ENCODE measurements at places on chromosomes 4 and X.
A peak's percentile ranks its signal among the peaks of the same experiment; 100 is the strongest.

GRCh38 chr4:1714303-1715001, 2.3 kb upstream of the SLBP start:
- peaks cover 21% of the 10 kb centered on the region for H3K36me3 ChIP-seq
- no peaks in the 10 kb centered on the region for H3K27me3 ChIP-seq
- no peak overlapping the region for H3K4me3 ChIP-seq
- no peak for DNase-seq
- H3K27ac ChIP-seq, result peak overlapping the region; percentile 99

DNA sequence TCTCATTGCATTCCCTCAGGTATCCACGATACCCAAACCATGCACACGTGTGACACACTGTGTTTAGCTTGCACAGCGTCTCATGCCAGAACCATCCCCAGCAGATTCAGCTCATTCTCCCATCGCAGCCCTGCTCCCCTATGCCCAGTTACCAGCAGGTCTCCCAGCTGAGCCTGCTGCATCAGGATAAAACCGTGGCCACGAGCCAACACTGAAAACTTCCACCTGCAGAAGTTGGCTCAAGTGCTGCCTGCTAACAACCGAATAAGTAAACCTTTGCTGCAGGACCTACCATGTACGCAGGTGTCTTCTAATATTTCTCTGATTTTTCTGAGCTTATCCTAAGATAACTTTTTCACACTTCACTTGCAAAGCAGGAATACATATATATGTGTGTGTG, 120.4 kb upstream of the STS start:
- no peaks in the 10 kb centered on the region for H3K27me3 ChIP-seq
- no peak for DNase-seq
- no peaks in the 10 kb centered on the region for H3K36me3 ChIP-seq
- H3K4me3 ChIP-seq, result no peak overlapping the region
- H3K4me1 ChIP-seq, result no peaks in the 10 kb centered on the region

GRCh38 chr4:82501154-82501442, 60.7 kb downstream of the TMEM150C start:
- no peak for DNase-seq
- H3K27ac ChIP-seq, result no peak overlapping the region
- no peaks in the 10 kb centered on the region for H3K27me3 ChIP-seq

DNA sequence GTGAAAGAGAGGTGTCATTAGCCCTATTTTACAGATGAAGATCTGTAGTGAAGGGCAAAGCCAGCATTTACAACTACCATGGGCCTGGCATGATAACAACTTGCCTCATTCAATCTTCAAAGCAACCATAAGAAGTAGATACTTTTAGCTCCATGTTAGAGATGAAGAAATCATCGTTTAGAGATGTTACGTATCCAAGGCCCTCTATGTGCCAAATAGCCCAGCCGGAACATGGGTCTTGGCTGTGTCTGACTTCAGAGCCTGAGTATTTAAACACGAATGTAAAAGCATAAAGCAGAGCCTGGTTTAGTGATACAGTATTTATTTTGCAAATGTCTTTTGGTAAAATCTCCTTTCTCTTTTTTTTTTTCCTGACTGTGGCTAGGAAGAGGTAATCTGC, 197.1 kb downstream of the RASL11B start:
- no peaks in the 10 kb centered on the region for H3K27me3 ChIP-seq
- no peak for DNase-seq
- H3K27ac ChIP-seq, result no peak overlapping the region
- no peaks in the 10 kb centered on the region for H3K36me3 ChIP-seq

- H3K4me3 ChIP-seq, result no peak overlapping the region
- H3K27me3 ChIP-seq, result no peaks in the 10 kb centered on the region
- H3K27ac ChIP-seq, result no peak overlapping the region
- H3K4me1 ChIP-seq, result peaks cover 2% of the 10 kb centered on the region
- no peaks in the 10 kb centered on the region for H3K36me3 ChIP-seq
These were observed 9.9 kb upstream of the AKAP14 start for GRCh38 chrX:119885554-119886428.

DNA sequence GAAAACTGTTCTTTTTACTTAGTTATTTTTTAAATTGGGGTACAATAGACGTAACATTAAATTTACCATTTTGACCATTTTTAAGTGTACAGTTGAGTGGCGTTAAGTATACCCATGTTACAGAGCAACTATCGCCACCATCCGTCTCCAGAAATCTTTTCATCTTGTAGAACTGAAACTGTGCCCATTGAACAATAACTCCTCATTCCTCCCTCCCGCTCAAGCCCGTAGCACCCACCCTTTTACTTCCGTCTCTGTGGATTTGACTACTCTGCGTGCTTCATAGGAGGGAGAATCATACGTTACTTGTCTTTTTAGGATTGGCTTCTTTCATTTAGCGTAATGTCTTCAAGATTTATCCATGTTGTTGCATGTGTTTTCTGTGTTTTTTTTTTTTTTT, 55.3 kb downstream of the TMEM131L start:
- no peaks in the 10 kb centered on the region for H3K27me3 ChIP-seq
- no peak overlapping the region for H3K4me3 ChIP-seq
- no peak for DNase-seq
- no peak overlapping the region for H3K27ac ChIP-seq

DNA sequence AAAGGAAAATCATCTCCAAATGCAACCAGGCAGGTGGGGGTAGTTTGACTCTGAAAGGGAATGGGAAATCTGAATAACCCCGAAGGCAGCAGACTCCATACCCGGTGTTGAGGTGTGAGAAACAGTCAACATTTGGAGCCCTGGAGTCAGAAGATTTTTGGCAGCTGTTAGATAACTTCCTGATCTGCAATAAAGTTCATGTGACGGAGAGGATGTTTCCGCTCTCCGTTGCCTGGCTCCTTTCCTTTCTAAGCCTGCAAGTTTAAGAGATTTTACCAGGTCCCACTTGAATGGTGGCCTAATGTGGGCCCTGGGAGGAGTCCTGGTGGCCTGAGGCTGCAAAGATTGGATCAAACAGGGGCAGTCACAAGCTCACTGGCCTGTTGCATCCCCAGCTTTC, 27.7 kb downstream of the HAND2 start:
- H3K4me3 ChIP-seq, result no peak overlapping the region
- H3K4me1 ChIP-seq, result peaks cover 16% of the 10 kb centered on the region
- DNase-seq, result no peak
- peaks cover 39% of the 10 kb centered on the region for H3K27me3 ChIP-seq
- no peak overlapping the region for H3K27ac ChIP-seq
